Thoracic aorta (tissue), 2 donors: ENCODE measurements at places on chromosomes 3 and 15.

DNA sequence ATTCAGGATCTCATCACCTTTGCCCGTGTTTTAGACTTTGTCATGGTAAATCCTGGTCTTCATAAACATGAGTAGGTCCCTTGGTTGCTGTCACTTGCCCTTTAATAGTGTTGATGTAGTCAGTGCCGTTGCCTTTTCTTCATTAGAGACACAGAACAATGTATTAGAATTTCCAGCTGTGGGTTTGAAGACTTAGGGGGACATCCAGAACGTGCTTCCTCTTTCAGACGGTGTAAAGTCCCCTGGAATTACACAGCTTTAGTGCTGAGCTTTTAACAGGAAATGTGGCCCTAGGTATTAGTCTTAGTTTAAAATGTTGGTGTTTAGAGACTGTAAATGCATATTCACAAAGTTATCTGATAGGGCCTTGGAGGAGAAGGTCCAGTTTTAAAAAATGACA, 8.8 kb upstream of the LRCH3 start:
- DNase-seq, result no peak

- no peak for DNase-seq
Observed at GRCh38 chr3:141305436-141305835, 62.9 kb upstream of the ZBTB38 start.

DNA sequence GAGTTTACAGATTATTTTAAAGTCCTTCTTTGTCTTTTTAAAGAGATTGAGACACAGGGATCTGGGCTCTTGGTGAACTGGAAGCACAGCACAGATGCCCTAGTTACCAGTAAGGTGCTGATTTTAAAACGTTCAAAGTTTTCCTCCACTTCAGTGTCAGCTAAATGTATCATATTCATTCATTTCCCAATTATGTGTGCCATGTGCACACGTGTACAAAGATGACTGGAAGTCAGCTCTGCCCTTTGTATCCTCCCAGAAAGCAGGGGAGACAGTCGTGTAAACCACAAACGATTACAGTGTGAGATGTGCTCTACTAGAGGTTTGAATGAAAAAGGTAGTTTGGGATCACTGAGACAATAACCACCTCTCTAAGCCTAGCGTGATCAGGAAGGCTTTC, 730 bp downstream of the ZKSCAN7 start:
- DNase-seq, result no peak

DNA sequence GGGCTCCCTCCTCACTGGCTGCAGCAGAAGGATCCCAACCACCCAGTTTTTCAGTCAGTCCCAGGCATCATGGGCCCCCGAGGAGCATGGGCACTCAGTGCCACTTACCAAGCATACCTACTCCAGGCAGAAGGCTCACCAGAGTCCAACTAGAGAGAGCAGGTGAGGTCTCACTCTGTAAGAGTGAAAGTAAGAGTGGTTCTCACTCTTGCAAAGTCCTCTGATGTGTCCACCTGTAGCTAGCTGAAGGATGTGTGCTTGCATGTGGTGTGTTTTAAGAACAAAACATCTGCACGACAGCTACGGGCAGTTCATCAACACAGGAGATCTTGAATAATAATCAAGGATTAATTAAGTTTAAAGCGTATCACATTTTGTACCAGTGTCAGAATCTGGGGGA, 49.7 kb downstream of the CCK start:
- DNase-seq, result no peak

DNA sequence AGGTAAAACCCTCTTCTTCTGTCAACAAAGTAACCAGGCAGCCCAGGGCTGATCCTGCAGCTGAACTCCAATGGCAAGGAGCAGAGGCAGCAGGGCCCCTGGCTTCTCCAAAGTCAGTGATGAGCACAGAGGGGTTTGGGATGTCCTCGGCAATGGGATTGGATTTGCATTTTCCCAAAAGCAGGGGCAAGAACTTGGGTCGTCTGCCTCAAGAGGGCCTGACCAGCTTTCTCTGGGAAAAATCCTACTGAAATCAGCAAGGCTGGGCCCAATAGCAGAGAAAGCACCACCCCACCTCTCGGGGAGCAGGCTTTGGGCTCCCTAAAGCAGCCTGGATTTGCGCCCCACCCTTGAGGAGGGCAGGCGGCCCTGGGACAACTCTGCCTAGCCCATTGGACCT, 210.0 kb upstream of the IGF1R start:
- no peak for DNase-seq

DNA sequence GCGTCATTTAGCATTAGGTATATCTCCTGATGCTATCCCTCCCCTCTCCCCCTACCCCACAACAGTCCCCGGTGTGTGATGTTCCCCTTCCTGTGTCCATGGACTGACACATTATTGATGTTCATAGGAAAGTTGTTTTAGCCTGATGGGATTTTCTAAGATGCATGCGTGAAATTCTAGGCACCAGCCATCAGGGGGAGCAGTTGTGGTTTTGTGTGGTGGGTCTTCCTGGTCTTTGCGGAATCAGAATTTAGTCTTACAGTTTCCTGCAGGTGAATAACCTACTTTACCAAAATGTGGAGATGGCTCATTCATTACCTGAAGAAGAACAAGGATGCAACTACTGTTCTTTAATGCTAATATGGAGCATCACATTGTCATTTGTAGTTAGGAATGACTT, 455.0 kb upstream of the THBS1 start:
- DNase-seq, result no peak

DNA sequence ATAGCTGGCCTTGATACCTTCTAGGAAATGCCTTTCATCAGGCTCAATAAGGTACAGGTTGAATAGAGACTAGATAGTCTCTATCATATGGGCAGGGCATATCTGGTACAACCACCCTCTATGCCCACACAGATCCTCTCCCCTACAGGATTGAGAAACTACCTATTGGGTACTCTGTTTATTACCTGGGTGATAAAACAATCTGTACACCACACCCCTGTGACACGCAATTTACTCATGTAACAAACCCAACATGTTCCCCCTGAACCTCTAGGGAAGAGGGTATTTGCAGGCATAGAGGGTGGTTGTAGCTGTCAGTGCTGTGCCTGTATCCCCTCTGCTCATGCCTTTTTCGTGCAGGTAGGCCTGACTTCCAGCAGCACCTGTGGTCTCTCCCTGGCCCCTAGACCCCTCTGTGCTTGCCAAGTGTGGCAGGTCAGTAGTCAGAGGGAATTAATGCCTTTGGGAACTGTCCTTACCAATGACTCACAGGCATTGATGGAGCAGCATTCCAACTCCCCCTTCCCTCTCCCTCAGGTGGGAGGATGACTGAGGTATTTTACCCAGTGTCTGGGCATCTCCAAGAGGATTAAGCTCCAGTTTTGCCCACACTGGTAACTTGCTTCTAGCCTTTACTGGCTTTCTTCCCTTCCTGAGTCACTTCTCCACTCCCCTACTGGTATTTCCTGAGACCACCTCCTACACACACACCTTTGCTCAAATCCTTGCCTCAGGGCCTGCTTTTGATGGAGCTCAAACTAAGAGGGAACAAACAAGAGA, 18.3 kb downstream of the CLSTN2 start:
- no peak for DNase-seq

DNA sequence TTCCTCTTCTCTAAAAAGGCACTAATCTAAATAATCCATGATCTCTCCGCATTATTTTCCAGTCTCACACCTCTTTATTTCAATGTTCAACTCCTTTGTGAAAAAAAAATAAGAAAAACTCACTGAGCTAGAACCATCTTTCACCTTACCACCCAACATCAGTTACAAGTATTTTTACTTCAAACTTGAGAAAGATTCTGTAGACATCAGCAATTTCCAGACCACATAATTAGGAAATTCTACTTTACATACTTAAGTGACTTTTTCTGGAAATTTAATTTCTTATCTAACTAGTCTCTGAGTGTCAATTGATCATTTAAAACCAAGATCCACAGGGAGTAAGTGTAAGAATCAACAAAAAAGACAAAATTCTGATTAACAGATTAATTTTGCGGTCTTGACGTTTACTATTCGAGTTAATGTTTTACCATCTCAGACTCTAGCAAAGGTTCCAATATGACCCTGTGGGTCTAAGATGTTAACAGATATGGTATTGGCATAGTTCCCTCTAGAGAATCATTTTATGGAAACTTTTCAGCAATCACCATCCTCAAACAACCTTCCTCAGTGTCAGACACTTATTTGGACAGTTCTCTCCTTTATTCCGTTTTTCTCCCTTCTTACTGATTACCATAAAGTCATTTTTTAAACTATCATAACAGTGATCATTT, 5.1 kb downstream of the ATP13A3 start:
- DNase-seq, result no peak

- DNase-seq, result no peak
Observed at GRCh38 chr3:52132041-52132440, 22.2 kb downstream of the POC1A start.

DNA sequence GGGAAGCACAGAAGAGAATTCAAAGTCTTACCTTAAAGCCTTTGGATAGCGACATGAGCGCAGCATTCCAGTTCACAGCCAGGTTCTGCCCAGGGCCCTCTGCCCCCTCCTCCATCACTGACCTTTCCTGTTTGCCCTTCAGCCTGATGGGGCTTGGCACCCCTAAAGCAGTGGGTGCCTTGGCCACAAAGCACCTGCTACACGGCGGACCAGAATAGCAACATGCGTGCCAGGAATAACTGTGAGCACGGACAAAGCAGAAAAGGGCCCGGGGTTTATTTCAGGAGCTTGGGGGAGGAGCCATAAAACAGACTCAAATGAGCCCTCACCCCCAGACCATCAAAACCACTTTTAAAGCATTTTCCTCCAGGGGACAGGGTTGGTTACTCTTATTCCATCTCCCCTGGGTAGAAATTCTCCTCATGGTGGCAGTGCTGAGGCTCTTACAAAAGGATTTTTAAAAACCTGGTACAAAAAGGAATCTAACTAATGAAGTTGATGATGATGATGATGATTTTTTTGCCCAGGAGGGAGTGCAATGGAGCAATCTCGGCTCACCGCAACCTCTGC, 135.4 kb downstream of the KLF13 start:
- DNase-seq, result no peak

DNA sequence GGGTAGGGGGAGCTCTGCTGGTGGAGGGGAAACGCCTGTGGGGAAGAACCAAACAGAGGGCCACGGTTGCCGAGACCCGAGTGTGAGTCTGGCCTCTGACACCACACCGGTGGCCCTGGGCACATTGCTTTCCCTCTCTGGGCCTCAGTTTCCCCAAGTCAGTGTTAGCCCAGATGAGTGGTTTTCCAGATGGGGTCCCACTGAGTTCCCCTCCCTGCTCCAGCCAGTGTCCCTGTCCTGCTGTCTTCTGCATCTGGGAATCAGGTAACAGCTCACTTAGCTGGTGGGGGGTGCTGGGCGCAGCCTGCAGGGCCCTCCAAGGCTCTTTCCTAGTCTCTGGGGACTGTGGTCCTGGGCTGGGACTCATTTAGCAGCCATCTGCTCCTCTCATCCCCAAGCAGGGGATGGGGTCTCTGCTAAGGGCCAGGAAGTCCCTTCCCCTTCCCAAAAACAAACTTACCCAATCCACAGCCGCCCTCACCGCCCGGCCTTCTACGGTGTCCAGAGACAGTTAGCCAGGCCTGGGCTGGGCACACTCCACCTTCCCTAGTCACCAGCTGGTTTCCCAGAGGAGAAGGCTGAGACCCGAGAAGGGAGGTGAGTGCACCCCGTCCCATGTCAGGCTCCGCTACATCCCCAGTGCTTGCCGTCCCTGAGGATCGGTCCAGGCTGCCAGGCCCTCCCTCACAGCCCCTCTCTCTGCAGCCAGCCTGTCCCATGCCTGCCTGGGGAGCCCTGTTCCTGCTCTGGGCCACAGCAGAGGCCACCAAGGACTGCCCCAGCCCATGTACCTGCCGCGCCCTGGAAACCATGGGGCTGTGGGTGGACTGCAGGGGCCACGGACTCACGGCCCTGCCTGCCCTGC, 676 bp downstream of the GP9 start:
- no peak for DNase-seq

GRCh38 chr3:122314228-122314876, 10.7 kb upstream of the CSTA start:
- DNase-seq, result no peak

DNA sequence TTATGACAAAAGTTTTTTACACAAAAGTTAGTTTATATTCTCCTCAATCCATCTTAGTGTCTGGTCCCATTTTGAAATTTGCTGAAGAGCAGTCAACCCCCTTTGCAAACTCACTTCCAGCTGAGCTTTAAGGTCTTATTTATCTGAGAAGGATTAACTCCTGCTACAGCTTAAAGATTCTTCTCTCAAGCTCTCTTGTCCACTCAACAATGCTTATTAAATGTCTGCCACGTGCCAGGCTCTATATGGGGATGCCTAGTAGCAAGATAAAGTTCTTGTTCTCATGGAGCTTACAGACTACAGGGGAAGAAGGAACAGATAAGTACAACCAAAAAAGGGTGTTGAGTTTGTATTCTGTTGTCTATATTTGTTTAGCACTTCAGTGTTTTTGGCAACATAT, 18.7 kb downstream of the TMPRSS7 start:
- no peak for DNase-seq

DNA sequence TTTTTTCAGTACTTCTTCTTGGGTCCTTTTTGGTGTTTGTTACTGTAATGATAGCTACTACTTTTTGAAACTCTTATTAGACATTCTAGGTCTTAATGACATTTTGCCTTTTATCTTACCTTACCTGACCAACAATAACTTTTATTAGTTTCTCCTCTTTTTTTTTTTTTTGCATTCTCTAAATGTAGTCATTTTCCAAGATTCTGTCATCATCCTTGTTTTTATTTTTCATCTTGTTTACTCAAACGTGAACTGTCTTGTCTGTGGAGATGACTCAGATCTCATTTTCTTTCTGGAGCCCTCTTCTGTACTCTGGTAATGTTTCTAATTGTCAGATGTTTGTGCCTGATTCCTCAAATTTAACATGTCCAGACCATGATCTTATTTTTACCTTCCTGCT, 2.9 kb downstream of the ABHD5 start:
- DNase-seq, result no peak

DNA sequence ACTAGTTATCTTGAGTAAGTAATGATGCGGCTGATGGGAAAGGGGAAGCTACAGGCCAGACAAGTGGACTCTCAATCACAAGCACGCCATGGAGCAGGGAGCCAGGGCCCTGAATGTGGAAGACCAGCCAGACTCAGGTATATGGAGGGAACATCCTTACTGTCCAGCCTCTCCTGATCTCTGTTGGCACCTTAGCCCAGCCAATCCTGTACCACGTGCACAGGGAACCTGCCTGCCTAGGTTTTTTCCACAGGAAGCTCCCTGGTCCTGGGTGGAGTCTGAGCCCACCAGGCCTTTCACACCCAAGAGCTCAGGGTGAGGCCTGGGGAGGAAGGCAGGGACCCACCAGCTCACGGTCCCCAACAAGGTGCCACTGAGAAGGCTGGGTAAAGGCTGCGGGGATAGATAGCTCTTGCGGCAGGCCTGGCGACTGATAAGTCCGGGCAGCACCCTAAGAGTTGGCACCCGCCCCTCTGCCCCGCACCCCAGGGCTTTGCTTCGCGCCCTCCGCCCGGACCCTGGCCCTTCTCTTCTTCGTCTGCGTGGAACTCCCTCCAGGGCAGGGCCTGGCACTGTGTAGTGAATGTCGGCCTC, 933 bp upstream of the APEH start:
- no peak for DNase-seq
